ENCODE measurements at places on chromosomes 13 and 19.

DNA sequence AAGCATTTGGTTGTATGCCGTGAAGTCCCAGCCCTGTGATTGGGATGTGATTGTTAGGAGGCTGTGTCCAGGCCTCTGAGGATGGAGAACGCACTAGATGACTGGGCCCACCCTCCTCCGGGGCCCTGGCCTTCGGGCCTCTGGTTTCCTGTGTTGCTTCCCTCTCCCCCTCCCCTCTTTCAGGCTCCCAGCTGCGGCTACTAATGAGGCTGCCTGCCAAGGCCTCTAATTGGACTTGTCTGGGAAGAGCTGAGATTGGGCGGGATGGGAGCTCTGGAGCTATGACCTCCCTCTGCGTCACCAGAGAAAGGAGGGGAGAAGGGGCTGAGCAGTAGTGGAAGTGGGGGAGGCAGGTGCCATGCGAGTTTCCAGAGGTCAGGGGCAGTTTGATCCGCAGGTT is 9.9 kb downstream of the PTH2 start:
- no peak for DNase-seq

DNA sequence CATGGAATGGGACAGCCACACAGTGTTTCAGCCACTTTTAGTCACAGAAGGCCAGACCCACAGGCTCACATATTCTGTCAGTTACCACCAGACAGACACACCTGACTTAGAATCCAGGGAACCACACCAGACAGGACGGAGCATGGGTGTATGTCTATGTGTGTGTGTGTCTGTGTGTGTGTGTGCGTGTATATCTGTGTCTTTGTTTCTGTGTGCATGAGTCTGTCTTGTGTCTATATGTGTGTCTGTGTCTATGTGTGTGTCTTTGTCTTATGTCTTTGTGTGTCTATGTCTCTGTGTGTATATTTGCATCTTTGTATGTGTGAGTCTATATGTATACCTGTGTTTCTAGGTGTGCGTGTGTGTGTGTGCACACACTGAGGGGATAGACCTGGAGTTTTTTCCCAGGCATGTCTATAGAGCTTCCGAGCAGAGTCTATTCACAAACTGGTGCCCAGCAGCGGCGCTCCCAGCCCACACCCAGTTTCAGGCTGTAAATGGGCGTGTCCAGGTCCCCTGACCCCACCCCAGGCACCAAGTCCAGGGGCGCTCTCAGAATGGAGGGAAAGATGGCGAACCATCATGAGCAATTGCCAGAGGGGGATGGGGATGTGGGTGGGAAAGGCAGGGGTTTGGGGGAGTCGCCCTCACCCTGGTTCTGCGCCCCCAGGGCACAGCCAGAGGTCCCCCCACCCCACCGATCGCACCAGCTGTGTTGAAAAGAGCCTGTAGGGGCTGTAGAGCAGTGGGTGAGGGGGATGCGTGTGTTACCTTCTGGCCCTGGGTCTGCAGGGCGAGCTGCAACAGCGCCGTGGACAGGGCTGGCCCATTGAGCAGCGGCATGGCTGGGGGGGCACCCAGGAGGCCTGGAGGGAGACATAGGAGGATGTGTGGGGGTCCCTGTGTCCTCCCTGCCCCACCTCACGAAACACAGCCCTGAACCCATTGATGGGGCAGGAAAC is 6.3 kb upstream of the FDX2 start:
- no peak for DNase-seq

DNA sequence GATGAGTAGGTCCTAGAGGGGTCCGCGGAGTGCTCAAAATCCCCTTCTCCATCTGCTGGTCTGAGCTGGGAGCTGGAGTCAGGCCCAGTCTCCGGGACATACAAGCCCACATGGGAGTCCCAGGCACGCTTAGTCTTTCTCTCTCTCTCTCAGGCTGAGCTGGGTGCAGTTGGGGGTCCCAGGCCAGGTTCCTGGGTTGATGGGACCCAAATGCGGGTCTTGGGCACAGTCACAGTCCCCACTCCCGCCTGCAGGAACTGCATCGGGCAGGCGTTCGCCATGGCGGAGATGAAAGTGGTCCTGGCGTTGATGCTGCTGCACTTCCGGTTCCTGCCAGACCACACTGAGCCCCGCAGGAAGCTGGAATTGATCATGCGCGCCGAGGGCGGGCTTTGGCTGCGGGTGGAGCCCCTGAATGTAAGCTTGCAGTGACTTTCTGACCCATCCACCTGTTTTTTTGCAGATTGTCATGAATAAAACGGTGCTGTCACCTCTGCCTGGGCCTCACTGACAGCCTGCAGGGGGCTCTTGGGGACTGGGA is 23.8 kb downstream of the CYP4F12 start:
- no peak for DNase-seq

DNA sequence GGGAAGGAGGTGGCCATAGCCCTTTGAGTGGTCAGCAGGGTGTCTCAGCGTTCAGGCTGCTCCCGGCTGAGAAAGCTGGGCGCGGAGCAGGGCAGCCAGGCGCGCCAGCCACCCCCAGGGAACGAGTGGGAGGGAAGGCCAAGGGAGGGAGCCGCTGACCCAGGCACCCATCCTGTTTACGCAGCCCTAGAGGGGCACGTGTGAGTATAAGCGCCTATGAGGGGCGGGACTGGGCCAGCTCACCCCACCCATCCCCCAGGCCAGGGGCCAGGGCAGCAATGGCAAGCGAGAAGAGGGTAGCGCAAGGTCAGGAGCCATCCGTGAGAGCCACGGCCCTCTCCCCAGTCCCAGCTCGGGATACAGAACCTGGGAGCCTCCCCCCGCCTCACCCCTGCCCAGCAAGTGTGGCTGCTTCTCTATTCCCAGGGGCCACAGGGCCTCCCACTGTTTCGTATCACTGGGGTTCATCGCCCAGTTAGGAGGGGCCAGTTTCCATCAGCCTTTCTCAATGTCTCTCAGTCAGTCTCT is 897 bp upstream of the DMKN start:
- DNase-seq, result no peak

- DNase-seq, result no peak
These were observed 1.0 kb downstream of the PRKACA start for GRCh38 chr19:14116525-14116917.

DNA sequence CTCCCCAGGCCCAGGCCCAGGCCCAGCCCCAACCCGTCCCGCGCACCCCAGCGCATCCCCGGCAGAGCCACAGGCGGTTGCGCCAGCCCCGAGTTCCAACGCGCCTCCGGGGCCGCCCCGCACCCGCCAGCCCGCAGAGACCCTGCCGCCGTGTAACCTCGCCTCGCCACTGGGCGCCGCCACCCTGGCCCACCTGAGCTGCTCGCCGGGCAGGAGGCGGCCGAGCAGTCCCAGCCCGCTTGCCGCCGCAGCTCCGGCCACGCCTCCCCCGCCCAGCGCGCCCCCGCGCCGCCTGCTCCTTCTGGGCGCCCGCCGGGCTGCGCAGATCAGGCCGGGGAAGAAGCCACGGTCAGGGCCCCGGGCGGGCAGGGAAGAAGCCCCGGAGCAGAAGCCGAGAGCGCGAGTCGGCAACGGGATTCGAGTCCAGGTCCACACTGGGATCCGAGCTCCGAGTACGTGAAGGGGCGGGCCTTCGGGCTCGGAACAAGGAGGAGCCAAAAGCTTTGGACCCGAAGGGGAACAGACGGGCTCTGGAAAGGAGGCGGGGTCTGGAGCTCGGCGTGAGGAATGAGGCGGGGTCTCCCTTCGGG is at the start of gene MBOAT7:
MBOAT7 (minus strand) TSS at position 436 of the 590 bp plus-strand sequence. CDS start 1,072 bp downstream, outside the sequence.
- DNase-seq, result no peak

- no peak for DNase-seq
These were observed at the start of gene USHBP1 for GRCh38 chr19:17264641-17264979. USHBP1 (minus strand) TSS chr19:17264745; CDS start chr19:17264299, 446 bp downstream.

DNA sequence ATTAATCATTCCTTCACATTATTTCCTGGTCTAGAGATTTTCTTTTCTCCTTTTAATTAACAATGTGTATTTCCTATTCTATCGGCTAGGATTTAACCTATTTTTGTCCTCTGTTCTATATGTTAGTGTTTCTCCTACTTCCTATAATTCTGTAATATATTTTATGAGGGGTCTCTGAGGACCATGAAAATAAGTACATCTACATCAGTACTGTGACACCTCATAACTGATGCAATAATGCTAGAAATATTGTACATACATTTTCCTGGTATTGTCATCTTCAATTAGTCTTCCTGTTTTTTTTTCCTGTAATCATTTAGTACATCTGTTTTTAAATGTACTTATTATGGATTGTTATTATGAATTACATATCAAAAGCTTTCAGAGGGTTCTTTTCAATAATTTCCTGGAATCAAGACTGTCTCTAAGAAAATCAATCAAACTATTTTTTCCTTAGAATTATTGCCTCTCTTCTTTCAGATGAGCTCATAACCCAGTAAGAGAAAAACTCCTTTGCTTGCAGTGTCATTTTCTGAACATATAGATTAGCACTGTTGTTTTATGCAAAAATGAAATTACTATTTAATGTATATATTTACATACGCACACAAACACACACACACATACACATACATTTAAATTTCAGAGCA is 1004.3 kb downstream of the SLITRK5 start:
- DNase-seq, result no peak

- no peak for DNase-seq
These were observed 12.7 kb upstream of the PTBP1 start for GRCh38 chr19:784541-784940.

- DNase-seq, result no peak
These were observed 18.3 kb downstream of the ZNF77 start for GRCh38 chr19:2926341-2927031.

- DNase-seq, result no peak
These were observed at the start of gene LILRB2 for GRCh38 chr19:54281007-54281728. LILRB2 (minus strand) TSS chr19:54281110; CDS start chr19:54280496, 614 bp downstream.

GRCh38 chr13:50910485-50910805 is 854 bp downstream of the RNASEH2B start:
- DNase-seq, result peak; percentile 25

DNA sequence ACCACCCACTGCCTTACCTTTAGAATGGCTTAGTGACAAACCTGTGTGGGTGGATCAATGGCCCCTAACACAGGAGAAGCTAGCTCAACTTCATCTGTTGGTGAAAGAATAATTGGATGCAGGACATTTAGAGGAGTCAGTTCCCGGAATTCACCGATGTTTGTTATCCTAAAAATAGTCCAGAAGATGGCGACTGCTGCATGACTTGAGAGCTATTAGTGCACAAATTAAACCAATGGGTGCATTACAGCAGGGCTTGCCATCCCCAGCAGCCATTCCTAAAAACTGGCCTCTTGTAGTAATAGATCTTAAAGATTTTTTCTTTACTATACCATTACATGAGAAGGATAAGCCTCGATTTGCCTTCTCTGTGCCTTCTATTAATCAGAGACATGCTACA is 46.8 kb upstream of the ZNF726 start:
- DNase-seq, result peak; percentile 6

DNA sequence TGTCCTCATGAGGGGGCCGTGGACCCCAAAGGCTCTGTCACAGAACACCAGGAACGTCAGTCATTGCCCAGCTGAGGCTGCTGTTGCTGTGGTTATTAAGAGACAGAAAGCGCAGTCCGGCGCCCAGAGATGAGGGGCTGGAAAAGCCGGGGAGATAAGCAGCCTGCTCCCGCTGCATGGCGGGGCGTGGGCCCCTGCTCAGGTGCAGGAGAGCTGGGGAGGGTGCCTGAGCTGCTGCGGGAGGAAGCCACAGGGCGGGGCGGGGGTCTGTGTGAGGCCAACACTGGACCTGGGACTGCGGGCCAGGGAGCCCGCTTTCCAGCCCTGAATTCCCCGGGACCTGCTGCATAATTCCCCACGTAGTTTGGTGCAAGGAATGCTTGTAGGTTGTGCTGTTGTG is 11.3 kb downstream of the SOX1 start:
- DNase-seq, result no peak

DNA sequence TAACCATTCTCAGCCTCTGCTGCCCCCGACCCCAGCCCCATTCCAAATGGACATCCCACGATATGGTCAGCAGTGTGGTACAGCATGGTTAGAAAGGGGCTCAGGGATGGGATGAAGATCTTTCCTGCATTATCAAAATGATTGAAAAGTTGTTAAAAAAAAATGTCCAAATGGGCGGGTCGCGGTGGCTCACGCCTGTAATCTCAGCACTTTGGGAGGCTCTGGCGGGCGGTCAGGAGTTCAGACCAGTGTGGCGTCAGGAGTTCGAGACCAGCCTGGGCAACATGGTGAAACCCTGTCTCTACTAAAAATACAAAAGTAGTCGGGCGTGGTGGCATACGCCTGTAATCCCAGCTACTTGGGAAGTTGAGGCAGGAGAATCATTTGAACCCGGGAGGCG is 54.3 kb upstream of the ZNF254 start:
- DNase-seq, result no peak

- DNase-seq, result no peak
These were observed 165.7 kb upstream of the KL start for GRCh38 chr13:32850316-32851052.

- no peak for DNase-seq
These were observed 160.5 kb downstream of the TM9SF2 start for GRCh38 chr13:99661791-99662190.

DNA sequence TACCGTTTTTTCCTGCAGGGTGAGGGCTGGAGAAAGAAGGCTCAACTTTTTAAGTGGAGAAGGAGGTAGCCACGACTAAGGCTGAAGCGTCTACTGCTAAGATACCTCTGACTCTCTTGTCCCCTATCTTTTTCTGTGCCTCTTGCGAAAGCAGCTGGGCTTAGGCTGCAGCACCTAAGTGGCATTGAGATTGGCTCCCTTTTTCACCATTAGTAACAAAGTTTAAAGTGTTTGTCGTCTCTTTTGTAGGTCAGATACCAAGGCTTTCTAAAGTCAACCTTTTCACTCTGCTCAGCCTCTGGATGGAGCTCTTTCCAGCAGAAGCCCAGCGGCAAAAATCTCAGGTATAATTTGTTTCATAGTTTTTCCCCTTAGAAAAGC is 887 bp downstream of the CDADC1 start:
- peak; percentile 6 for DNase-seq

- DNase-seq, result no peak
These were observed 93.9 kb downstream of the LIG4 start for GRCh38 chr13:108121406-108121805.

GRCh38 chr13:80901530-80901929 is 560.6 kb upstream of the SPRY2 start:
- DNase-seq, result no peak

GRCh38 chr13:110448677-110449076 is 112.8 kb downstream of the RAB20 start:
- no peak for DNase-seq

Measured in PC-3 (cell line).